Activated T-helper 1 cell treated with Interleukin-2 at 50 U/mL for 16 hours (primary cell): ENCODE measurements at places on chromosomes 1 and 21.

DNA sequence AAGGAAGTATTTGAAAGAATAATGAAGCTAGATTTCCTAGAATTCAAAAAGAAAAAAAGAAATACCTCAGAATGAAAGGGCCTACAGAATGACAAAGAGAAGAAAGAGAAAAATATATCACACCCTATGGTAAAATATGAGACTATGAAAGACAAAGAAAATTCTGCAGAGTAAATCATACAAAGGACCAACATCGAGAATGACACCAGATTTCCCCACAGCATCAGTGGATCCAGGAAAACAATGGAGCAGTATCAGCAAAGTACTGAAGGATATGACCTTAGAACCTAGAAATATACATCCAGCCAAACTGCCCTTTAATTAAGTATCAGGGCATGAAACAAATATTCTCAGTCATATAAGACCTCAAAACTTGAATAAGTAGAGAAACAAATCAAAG lies 21.2 kb upstream of the IFNAR2 start:
- no peak for DNase-seq

DNA sequence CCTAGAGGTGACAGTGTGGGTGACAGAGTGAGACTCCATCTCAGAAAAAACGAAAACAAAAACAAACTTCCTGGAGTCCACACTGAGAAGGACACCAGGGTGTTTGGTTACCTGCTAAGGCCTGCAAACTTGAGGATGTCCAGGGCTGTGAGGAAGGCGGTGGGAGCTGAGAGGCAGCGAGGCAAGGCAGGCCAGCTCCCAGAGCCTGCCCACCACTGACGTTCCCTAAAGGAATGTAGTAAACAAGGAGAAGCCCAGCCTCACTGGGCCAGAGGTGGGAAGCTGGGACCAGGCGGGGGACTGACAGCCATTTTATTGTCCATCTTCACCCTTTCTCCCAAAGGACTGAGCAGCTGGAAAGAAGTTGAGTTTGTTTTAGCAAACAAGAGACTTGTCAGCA lies 24.1 kb downstream of the SHISA4 start:
- DNase-seq: no peak

DNA sequence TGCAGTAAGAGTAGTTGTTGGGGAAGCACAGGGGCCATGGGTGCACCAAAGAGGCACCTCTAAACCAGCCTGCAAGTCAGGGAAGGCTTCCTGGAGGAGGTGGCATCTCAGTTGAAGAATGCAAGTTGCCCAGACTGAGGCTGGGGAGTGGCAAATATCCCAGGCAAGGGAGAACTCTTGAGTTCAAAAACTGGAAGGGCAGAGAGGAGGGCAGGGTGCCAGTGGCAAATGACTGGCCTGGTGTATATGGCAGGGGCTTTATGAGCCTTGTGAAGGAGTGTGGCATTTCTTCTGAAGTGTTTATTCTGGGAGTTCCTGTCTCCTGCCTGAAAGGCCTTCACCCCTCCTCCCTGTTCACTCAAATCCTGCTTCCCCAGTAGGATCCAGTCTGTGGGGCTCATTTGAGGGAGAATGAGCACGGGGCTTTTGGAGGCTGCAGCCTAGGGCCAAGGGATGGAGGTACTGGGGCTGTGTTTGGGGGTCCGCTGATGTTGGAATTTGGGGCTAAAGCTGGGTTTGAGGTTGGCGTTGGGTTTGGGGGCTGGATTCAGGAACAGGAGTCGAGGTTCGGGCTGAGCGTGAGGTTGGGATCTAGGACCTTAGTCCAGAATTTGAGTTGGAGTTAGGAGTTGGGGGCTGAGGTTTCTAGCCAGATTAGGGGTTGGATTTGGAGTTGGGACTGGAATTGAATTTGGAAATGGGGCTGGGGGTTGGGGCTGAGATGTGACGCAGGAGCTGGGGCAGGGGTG lies at the start of gene TMEM125:
Gene TMEM125 (plus strand): TSS at position 357 of the 749 bp plus-strand sequence. CDS start 2,740 bp downstream, outside the sequence.
- DNase-seq: no peak

DNA sequence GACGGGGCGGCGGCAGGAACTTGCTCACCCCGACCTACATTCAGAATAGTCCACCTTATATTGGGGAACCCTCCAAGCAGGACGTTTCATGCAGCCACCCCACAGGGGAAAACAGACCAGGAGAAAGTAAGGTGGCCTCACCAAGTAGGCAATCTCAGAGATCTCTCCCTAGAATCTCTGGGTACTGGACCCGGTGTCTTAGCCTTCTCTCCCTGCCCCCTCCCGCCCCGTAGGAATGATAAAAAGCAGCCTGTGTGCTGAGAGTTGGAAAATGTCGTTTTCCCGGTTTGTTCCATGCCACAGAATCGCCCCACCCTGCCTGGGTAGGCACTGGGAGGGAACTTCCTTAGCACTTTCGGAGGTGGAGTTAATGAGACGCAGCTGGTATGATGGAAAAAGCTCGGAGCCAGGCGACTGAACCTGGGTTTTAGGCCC lies 789 bp upstream of the PTPN14 start:
- DNase-seq: no peak

DNA sequence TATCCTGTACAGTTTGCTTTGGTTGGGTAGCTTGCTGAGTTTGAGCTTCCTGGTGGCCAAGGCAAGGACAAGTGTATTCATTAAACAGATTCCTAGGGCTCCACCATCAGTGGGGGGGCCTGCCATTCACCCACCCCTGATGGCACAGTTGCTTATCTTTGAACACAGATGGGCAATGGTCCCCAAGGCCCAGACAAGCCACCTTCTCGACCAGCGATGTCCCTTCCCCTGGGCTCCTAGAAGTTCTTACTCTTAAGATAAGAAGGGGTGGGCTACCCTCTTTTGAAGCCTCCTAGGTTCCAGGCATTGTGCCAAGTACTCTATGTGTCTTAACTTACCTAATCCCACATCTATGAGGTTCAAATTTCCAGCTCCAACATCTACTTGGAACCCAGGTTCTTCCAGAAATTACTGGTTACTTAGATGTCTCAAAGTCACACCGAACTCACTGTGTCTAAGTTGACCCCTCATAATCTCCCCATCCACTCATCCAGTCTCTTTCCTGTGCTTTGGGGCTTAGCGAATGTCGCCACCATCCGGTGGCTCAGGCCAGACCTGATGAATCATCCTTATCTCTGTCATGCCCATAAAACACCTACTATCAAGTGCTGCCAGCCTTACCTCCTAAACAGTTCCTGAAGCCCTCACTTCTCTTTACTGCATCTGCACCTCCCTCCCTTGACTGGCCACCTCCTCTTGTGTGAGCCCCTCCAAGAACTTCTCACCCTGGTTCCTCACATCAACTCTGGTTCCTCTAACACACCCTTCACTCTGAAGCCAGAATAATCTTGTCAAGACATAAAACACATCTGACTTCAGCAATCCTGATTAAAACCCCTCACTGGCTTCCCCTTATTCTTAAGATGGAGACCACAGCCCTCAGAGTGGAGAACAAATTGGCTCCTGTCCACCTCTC lies 50.1 kb downstream of the KLHDC7A start:
- DNase-seq: no peak

DNA sequence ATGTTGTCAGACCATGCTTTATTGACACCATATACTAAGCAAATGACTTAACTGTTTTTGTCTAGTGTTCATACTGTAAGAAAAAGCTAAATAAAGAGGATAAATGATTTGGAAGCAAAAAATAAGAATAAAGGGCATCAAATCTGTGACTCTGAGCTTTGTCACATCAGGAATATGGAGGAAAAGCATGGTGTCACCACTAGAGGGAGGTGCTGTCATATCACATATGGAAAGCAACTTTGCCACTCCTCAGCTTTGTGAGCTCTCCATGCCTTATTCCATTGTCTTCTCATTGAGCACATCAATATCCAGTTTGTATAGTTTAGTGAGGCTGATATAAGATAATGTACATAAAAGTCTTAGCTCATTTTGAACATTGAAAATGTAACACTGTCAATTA lies 20.8 kb upstream of the GBP1 start:
- DNase-seq: no peak

- DNase-seq: peak; percentile 78
Measured at GRCh38 chr21:43938751-43939442, 73.2 kb upstream of the TRAPPC10 start.

GRCh38 chr1:176670853-176671252 lies 207.9 kb downstream of the PAPPA2 start:
- DNase-seq: no peak
